ENCODE measurements at places on chromosomes 3 and 15.

GRCh38 chr3:78123058-78123457 is 1083.2 kb downstream of the ROBO2 start:
- no peak for DNase-seq

DNA sequence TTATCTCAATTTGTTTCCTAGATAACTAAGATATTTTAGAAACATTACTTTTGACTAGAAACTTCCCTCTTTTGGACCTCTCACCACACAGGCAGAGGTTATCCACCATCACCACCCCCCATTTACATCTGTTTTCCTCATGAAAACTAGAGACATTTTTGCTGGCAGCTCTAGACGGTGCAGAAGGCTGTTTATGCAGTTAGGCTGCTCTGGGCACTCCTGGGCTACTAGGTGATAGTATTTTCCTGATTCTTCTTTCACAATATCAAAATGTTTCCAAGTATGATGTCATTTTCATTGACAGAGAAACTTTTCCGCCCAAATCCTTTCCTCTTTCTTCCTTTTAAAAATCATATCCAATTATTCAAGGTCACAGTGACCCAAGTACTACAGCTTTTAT is 67.1 kb downstream of the PLOD2 start:
- no peak for DNase-seq

GRCh38 chr3:81485444-81485865 is 276.0 kb downstream of the GBE1 start:
- no peak for DNase-seq

DNA sequence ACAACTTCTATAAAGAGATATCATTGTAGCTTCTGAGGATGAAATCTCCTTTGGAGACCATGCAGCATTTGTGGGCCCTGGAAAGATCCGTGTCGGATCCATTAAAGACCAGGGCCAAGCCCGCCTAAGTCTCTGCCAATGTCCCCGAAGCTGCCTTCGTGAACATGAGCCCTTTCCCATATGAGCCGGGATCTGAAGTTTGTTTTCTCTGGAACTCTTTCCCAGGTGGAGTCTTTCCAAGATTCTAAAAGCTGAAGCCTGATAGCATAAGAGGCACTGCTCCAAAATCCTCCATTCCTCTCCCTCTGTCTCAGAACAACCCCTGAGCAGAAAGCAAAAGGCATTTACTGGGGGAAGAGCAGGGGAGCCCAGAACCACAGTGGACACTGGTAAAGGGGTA is 274.6 kb downstream of the NTRK3 start:
- no peak for DNase-seq

- DNase-seq, result no peak
Measured at GRCh38 chr15:61743345-61743909, 316.8 kb downstream of the VPS13C start.

DNA sequence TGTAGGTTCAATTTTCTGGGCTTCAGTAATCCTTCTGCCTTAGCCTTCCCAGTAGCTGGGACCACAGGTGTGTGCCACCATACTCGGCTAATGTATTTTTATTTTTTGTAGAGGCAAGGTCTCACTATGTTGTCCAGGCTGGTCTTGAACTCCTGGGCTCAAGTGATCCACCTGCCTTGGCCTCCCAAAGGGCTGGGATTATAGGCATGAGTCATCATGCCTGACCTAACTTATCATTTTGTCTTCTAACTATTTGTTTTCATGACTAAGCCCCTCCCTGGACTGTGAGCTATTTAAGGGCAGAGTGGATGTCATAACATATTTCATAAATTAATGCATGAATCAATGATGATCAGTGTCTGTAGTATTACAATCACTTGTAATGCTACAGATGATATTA is 56.1 kb upstream of the PIAS1 start:
- no peak for DNase-seq

DNA sequence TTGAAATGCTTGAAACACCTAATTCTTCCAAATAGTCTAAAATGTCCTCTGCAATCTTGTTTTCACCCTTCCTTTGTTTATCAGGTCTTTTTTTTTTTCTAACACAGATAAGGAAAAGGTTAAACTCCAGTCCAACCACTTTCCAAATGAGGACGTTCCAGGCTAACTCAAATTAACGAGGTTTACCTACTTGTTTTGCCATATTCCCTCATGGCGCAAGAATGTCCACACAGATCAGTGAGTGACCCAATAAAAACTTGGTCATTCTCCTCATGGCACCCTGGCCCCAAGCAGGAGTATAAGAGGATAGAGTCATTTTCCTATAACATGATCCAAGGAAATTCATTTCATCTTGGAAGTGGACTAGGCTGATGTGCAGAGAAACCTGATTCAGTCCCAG is 6.6 kb upstream of the LIPC start:
- DNase-seq, result no peak

GRCh38 chr3:10420745-10421475 is 84.5 kb downstream of the ATP2B2 start:
- no peak for DNase-seq

DNA sequence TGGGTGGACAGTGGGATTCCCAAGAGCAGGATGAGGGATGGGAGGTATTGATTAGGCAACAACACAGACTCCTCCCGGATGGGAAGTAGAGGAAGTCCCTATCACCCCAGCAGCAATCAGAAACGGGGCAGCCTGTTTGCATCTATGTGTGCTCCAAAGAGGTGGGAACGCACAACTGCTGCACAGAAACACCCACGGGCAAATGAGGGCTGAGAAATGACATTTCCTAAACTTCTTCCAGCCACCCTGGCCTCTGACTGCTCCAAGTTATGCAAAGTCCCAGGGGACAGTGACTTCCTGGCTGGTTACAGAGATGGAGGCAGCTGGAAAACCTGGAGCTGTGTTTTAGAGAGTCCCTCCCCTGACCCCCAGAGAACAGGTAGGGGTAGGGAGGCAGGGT is 42.6 kb downstream of the HCN4 start:
- no peak for DNase-seq

DNA sequence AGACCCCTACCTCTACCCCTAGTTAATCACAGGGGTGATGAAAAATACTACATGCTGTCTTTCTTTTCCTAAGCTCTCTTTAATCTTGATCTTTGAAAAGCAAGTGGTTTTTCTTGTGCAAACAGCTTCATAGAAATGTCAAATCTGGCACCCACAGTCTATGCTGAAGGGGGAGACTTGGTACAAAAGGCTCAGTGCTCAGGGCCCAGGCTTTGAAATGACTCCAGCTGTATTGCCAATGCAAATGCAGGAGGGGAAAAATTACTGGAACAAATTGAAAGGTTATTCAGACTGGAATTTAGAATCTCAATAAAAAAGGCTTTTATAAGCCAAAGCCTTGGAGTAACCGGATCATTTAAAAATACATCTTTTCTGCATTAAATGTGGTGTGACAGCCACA is 223.9 kb downstream of the LRTM1 start:
- DNase-seq, result no peak

DNA sequence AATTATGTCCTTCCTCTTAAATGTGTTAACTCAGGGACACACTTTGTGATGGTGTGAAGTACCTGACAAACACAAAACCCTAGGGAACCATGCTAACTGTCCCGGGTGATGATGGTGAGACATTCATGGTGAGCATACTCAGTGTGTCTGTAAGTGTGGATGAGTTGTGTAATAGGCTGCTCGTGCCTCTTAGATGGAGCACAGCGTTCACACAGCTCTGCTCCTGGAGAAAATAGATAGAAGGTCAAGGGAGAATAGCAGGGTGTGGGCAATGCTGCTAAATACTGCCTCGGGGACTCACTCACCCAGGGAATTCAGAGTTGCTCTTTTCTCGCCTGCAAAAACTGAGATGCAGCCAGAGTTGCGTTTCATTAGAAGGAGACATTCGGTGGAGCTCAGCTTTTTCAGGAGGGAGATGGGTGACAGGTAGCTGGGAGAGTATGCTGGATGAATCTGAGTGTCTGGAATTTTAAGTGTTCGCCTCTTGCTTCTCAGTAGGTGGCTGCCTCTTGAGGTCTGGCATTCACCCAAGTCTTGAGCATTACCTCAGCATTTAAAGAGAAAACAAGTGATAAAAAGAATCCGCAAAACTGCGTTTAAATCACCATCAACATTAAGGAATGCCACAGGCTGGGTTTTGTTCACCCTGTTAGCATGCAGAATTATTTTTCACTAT is 813.2 kb downstream of the AGBL1 start:
- DNase-seq, result no peak

DNA sequence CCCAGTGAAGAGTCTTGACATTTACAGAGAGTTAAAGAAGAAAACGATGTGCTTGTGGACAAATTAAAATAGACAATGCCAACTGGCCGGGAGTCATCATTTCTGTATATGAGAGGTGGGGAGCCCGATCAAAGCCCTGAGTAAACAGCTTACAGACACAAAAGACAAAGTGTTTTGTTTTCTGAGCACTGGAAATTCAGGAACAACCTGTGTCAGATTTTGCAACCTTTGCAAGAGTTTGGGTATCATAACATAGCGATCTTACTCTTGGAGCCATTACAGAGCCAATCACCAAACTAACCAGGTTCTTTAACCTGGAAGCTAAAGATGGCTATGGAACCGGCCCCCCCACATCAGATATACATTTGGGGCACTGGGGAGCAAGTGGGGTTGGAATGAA is 101.9 kb upstream of the LRIG1 start:
- no peak for DNase-seq

DNA sequence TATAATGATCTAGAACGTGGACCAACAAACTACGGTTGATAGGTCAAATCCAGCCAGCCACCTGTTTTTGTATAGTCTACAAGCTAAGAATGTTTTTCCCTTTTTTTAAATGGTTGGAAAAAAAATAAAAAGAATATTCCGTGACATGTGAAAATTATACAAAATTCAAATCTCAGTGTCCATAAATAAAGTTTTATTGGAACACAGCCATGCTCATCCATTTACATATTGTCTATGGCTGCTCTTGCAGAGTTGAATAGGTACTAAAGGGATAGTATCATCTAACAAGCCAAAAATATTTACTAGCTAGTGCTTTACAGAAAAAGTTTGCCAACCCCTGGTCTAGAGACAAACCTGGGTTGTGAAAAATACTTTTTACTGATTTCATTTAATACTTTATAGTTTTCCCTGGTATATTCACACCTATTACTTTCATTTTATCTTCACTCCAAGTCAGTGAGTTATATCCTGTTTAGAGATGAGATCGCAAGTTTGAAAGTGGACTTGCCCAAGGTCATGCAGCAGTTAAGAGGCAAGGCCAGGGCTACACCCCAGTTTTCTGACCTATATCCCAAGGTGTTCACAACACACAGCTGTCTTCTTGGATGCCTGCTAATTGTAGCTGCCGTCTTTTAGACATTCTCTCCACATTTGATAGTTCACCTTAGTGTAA is 58.4 kb downstream of the IGF2BP2 start:
- no peak for DNase-seq

DNA sequence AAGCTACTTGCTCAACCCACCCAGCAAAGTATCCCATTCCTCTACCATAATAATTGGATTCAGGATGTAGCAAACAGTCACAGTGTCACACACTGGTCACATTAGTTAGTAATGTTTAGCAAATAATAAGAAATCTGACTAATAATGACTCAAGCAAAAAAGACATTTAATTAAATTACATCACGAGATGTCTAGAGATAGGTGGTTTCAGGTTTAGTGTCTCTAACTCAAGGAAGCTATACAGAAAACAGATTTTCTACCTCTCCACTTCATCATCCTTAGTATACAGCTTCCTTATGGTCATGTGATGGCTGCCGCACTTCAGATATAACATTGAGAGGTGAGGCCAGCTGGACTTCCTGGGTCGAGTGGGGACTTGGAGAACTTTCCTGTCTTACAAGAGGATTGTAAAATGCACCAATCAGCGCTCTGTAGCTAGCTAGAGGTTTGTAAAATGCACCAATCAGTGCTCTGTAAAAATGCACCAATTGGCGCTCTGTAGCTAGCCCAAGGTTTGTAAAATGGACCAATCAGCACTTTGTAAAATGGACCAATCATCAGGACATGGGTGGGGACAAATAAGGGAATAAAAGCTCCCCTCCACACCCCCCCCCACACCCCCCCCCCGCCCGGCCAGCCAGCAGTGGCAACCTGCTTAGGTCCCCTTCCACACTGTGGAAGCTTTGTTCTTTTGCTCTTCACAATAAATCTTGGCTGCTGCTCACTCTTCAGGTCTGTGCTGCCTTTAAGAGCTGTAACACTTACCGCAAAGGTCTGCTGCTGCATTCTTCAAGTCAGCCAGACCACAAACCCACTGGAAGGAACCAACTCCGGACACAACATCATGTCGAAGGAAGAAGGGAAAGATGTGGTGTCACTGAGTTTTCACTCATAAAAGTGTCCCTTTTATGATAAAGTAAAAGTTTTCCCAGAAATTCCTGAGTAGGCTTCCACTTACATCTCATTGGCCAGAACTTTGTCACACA is 24.9 kb upstream of the ARPIN start:
- no peak for DNase-seq

GRCh38 chr3:177595530-177596188 is 398.4 kb upstream of the TBL1XR1 start:
- no peak for DNase-seq

DNA sequence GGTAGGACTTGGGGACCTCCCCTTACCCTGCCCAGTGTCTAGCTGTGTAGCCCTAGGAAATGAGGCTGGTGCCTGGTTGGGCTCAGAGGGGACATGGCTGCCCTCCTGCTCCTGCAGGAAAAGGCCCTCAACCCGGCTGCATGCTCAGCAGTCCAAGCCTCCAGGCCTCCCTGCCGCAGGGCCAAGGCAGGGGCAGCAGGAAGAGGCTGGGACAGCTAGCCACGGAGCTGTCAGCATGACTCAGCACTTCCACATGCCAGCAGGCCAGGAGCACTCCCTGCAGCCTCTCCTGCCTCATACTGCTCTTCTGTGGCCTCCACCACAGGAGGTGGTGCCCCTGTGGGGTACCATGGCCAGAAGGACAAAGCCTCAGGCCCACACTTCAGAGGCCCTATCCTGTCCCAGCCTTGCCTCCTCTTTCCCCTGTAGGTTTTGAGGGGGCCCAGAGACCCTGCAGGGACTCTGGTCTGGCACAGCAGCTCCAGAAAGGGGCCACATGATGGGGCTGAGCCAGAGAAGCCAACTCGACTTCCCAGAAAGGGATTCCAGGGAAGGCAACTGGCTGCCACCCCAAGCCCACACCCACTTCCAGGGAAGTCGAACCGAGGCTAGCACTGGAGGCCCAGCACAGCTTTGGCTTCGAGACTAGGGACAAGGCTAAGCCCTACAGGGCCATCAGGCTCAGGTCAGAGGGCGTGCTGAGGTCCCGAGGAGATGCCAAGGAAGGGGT is 19.5 kb downstream of the TKT start:
- no peak for DNase-seq

- no peak for DNase-seq
Measured at GRCh38 chr3:32411442-32411841, 19.8 kb downstream of the CMTM7 start.

DNA sequence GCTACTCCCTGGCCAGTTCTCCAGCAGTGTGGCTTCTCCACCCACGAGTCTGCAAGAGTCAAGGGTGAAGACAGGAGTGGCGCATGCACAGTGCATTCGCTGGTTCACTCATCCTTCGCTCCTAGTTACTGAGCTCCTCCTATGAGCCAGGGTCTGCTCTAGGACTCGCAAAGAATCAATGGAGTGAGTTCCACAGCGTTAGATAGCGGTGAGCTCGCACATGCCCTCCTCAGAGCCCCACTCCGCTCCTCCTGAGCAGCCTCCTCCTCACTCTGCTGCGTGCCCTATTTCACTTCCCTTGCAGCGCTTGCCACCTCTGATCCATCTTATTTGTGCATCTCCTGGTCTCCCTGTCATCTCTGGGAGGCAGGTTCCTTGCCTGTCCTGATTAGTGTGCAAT is 63.0 kb downstream of the NUP210 start:
- no peak for DNase-seq

GRCh38 chr3:82274897-82275296 is 513.5 kb upstream of the GBE1 start:
- no peak for DNase-seq
